ENCODE measurements at places on chromosomes 12 and 14. TPM values are rescaled to one million over a fixed set of nuclear protein-coding genes. Genes with fewer than 3 reads are reported as not detected.

- no peak for DNase-seq
Observed at GRCh38 chr12:5499566-5500330, 67.8 kb downstream of the NTF3 start.

DNA sequence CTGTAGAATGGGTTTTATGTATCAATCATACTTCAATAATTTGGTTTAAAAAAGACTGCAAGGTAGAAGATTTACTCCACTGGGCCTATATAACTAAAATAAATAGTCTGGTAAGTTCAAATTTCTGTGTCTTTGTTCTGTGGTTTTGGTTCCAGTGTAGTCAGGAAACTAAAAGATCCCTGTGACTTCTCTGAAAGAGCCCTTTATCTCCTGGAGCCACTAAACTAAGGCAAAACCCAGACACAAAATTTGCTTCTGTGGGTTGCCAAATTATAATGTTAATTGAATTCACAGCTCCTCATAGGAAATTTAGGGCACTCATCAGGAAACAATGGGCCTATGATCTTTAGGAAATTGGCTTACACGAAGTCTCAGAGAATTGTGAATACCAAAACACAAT lies 1038.4 kb downstream of the GALC start:
- no peak for DNase-seq

The LIN52 gene
- total RNA-seq, result 29.7 TPM

DNA sequence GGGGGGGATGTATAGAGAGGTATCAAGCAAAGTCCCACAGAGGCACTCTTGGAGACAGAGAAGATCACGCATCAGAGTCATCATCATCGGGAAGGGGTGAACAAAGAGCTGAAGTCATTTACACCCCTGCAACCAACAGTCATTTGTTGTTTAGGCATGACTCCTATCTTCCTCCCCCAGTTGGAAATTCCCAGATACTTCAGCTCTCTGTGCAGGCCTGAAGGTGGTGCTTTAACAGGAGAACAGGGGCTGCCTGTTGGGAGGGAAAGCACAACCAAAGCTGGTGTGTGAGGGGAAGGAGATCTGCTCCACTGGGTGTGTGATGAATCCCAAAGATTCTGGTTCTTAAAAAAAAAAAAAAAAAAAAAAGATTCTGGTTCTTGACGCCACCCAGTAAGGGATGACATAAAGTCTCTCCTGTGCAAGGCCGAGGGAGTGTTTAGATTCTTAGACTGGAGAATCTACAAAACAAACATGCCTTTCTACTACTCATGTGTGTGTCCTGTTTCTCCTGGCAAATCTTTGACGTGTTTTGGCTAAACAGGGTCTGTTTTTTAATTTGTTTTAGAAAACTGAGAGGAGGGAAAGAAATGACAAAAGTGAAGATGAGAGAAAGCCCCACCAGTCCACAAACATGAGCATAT lies 121.0 kb upstream of the ARHGAP5 start:
- no peak for DNase-seq

- DNase-seq, result no peak
Observed at GRCh38 chr12:3081886-3082285, 4.7 kb downstream of the TSPAN9 start.

- DNase-seq, result no peak
Observed at GRCh38 chr12:91722072-91722471, 423.6 kb downstream of the BTG1 start.

DNA sequence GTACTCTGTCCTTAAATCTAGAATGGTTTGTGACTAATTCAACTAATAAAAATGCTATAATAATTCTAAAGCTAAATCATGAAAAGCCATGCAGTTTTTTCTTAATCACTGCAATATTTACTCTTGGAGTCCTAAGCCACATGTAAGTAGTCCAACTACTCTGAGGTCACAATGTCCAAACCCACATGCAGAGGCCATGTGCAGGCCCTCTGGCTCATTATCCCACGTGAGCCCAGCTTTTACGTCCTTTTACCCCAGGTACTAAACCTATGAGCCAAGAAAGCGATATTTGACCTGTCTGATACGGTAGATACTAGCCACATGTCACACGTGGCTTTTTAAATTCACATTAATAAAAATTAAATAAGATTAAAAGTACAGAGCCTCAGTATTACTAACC lies 12.5 kb downstream of the TAS2R13 start:
- no peak for DNase-seq

DNA sequence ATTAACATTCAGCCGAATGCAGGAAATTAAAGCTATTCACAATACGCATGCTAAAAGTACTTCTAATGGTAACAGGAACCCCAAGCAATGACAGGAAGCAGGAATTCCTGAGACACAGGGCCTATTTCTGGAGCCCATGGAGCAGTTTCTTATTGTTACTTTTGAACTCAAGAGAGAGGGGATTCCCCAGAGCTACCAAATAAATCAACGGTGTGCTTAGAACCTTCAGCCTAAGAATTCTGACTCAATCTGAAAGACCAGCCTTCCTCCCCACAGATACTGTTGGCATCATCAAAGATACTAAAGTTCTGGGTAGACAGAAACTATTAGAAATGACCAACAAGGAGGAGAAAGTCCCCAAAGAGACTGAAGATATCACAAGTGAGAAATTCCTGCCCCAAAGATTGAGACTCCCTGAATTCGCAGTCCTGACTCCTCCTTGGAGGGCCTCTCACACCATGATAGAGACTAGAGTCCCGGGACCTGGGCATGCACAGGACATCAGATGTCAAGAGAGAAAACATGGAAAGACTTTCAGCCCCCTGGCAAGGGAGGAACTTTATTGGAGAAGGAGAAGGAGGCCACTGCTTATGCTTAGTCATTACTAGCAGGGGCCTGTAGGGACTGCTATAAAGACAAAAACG lies 32.7 kb downstream of the RTRAF start:
- DNase-seq, result no peak

The DDX51 gene
- 22.0 TPM for total RNA-seq

- no peak for DNase-seq
Observed at GRCh38 chr14:81211844-81212243, 8.9 kb downstream of the GTF2A1 start.

DNA sequence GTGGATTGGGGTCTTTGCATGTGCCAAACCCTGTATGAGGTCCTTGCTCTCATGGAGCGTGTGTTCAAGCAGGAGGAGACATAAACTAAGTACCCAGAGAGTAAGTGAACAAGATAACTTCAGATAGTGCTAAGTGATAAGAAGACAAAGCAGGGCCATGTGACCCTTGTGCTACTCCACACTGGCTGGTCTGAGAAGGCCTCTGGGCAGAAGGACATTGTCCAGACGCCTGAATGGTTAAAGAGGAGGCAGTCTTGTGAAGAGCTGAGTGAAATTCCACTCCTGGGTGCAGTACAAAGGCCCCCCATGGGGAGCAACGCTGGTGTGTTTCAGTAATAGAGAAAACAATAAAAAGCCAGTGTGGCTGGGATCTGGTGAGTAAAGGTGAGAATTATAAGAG lies 93.3 kb upstream of the RIC8B start:
- DNase-seq, result no peak

- no peak for DNase-seq
Observed at GRCh38 chr12:13599176-13599575, 382.2 kb downstream of the GRIN2B start.

DNA sequence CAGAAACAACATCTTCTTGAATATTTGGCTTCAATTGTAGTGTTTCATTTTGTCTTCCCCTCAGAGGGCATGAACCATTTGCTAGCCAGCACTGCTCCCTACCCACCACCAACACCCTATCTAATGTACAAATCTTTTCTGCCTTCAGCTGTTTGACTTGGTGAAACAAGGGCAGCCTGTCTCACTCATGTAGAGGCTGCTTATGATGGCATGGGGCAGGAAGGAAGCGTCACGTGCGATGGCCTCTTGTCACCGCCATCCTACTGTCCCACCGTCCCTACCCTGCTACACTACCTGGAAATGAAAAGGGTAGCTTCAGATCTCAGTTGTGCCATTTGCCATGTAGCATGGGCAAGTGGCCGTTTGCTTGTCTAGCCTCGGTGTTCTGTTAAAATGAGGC lies 29.9 kb upstream of the LRTM2 start:
- DNase-seq, result no peak

The CCDC175 gene
- not detected for total RNA-seq

DNA sequence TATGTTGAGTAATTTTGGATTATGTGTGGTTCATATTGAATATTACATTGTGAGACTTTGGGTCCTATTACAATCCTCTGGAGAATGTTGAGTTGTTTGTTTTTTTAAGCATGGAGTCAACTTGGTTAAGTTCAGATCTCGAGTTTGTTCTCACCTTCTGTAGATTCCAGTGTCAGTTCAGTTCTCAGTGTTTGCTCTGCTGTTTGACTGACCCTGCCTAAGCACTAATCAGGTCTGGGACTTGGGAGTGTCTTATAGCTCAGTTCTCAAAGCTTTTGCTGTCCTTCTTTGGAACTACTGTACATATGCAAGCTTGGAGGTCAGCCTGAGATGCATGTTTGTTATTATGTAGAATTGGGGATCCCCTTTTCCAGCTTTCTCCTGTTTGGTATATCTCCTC lies 63.1 kb downstream of the DIP2B start:
- DNase-seq, result no peak

DNA sequence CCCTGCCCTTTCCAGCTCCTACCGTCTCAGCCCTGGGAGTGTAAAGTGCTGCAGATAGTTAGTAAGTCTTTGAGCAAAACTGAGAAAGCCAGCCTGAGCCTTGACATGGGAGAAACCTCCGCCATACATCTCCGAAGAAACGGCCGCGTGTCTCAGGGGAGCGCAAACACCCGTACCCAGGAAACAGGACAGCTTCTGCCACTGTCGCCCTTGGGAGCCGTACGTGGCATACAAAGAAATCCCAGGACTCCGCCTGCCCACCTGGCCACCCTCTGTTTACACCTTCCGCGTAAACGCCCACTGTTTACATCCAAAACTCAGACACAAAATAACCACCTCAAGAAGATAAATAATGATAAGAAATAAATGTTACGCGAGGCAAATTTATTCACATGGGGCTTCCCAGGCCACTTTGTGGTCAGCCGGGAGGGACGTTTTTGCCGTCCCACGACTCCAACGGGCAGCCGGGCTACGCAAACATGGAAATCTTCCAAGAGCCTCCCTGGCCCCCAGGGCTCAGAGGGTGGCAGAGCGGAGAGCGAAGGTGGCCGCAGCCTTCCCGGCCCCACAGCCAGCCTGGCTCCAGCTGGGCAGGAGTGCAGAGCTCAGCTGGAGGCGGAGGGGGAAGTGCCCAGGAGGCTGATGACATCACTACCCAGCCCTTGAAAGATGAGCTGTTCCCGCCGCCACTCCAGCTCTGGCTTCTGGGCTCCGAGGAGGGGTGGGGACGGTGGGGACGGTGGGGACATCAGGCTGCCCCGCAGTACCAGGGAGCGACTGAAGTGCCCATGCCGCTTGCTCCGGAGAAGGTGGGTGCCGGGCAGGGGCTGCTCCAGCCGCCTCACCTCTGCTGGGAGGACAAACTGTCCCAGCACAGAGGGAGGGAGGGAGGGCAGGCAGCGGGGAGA lies at the start of gene BDKRB2:
TSS of gene BDKRB2 (plus strand) at position 689 of the 908 bp plus-strand sequence. CDS start 32,269 bp downstream, outside the sequence.
- DNase-seq, result peak; percentile 9

The NRL gene
- total RNA-seq, result 2.9 TPM

- no peak for DNase-seq
Observed at GRCh38 chr12:6757028-6757690, 4.2 kb upstream of the MLF2 start.

DNA sequence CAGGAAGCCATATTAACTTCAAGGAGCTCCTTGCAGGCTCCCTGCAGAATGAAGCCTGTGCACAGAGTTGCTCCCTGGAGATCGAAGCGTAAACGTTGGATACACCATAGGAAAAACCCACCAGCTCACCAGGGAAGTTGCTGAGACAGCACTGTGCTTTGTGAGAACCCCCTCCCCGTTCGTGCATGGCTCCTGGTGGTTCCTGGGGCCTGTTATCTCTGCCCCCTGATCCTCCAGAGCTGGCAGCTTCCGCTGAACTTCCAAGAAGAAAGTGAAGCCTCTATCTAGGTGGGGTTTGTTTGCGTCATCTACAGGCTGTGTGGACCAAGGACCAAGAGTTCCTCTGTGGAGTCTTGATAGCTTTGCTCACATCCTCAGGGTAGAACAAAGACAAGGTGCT lies 2.4 kb upstream of the CCDC85C start:
- no peak for DNase-seq

DNA sequence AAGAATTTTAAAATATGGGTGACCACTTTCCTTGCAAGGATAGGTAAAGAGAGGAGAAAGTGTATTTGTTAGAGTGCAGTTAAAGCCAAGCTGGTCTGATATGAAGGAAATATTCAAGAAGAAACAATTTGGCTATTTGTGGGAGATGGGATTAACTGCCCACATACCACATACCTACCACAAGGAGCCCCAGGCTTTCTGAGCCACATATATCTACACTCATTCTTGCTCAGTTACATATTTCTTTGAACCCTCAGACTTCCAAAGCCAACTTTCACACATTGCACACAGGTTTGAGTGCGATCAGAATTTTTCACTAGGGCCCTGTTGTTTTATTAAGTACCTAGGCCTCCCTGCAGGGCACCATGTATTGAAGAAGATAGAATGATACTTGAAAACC lies 330.2 kb downstream of the ZFP36L1 start:
- DNase-seq, result no peak

DNA sequence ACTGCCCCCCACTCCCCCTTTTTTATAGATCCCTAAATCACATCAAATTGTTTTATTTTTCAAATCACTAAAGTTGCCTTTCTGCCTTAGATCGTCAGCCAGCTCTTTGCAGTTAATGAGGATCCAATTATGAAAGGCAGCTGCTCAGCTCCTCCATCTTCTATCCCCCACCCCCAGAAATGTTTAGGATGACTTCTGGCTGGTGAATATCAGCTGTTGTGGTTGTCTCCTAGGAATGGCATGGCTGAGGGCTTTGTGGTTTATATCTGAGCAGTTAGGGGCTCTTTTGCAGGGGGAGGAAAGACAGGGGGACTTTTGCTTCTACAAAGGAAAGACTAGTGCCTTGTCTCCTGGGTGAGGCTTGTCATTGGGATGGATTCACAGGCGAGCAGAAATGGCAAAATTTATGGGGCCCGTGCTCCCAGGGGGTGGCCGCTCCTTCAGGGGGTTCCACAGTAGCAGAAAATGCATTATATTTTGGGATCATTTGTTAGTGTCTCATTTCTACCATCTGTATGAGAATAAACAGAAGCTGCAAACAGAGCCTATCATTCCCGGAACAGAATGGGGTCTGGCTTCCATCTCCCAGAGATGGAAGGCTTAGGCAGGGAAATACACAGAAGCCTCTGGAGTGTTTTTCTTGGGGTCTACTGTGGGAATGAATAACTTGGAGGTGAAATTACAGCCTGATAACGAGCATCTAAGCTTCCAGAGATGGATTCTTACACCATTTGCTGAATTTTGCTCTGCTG lies 6.5 kb downstream of the JDP2 start:
- no peak for DNase-seq

The RPS6KA5 gene
- total RNA-seq, result 17.7 TPM
